NAMALWA (cell line): ENCODE measurements at places on chromosomes 3 and 15.

DNA sequence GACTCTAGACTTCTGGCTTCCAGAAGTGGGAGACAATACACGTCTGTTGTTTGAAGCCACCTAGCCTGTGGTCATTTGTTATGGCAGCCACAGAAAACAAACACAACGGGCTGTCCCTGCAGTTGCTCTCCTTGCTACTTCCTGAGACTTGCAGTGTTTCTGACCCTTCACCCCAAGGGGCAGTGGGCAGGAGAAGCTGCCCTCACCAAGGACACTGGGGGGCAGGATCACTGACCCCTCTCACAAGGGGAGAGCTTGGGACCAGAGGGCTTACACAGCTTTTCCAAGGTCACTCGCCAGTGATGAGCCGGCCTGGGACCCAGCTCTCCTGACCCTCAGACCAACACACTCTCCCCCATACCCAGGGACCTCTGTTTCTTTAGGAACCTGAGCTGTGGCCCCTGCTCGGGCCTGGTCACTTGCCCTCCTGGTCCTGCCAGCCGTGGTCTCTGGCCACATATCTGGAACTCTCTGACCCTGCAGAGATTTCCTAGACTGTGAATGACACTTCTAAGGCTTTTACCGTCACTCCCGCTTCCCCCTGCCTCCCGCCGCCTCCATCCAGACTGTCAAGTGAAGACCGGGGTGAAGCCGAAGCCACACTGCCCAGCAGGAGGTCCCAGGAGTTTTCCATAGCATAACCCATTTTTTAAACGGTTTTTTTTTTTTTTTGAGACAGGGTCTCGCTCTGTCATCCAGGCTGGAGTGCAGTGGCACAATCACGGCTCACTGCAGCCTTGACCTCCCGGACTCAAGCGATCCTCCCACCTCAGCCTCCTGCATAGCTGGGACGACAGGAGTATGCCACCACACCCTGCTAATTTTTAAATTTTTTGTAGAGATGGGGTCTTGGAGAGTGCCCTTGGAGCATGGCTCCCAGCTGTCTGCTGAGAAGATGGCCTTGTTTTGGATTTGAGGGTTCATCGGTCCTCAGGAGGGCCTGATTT lies 4.4 kb downstream of the ATP2B2 start:
- no peak for DNase-seq

GRCh38 chr3:122773944-122774509 lies 19.6 kb downstream of the HSPBAP1 start:
- DNase-seq: no peak

- DNase-seq: no peak
These were observed 24.1 kb downstream of the RASGRP1 start for GRCh38 chr15:38540510-38540909.

GRCh38 chr15:66862111-66862939 lies 160.3 kb downstream of the SMAD6 start:
- no peak for DNase-seq

DNA sequence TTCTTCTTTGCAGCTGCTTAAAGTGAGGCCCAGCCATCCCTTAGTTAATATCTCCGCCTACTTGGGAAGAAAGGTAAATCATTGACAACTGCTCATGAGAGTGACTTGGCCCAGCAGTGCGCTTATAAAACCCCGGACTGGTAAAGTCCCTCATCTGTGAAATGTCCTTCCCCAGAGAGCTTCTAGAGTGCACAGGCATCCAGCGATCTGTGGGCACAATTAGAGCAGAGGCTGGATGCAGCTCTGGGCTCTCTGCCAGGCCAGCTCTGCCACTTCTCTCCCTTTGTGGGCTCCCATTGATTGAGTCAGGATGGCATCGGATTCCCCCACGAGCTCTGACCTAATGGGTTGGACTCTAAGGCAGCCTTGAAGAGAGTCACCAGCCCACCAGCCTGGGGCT lies 219.0 kb upstream of the LINGO1 start:
- DNase-seq: no peak

- DNase-seq: peak; percentile 49
These were observed 13.4 kb downstream of the PML start for GRCh38 chr15:74007820-74008371.

- DNase-seq: peak; percentile 76
These were observed 59.9 kb downstream of the ZNF621 start for GRCh38 chr3:40584625-40585189.
